ENCODE measurements at places on chromosomes 1 and 21. TPM values are rescaled to one million over a fixed set of nuclear protein-coding genes. Genes with fewer than 3 reads are reported as not detected.

The S100B gene
- total RNA-seq: 8.2 TPM

The NLRP3 gene
- 1.7 TPM for total RNA-seq

The TFF3 gene
- 1.4 TPM for total RNA-seq

The OR10J1 gene
- not detected for total RNA-seq
